ENCODE measurements at places on chromosomes 6 and 20.

DNA sequence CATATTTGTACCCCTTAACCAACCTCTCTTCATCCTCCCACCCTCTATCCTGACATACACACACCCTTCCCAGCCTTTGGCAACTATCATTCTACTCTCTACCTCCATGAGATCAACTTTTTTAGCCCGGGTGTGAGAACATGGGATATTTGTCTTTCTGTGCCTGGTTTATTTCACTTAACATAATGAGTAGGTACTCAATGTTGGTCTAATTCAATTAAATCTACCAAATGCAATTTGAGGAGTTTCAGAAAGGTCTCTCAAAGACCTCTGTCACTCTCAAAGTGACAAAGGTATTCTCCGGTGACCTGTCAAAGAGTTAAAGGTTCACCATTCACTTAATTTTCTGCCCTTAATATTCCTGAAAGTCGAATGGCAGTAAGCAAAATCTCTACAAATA is 87.7 kb downstream of the ME1 start:
- no peak for DNase-seq

GRCh38 chr6:138654715-138655634 is 118.6 kb upstream of the CCDC28A start:
- DNase-seq, result no peak

- peak; percentile 57 for DNase-seq
Measured at GRCh38 chr20:36975099-36975818, 23.8 kb upstream of the SAMHD1 start.

DNA sequence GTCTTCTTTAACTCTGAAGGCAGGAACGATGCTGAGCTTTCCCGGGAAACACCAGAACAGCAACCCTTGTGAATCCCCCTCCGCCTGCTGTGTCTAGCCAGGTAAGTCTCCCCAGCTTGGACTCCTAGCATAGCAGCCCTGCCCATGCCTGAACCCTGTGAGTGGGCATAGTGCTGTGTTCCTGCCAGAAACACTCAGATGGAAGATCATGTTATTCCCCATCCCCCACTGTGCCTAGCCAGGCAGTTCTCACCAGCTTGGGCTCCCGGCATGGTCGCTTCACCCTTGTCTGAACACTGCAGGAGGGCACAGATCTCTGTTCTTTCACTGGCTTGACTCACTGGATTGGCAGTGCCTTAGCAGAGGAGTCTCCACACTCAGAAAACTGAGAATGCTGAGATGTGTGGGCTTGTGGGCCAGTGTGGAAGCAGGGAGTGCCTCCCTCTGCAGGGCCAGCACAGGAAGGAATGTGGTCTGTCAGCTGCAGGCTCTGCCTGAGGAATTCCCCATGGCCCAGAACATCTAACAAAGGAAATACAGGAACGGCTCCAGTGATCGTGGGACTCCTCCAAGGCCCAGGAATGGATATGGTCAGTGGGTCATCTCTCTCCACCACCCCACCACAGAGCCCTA is 440.1 kb upstream of the ADGRB3 start:
- no peak for DNase-seq

DNA sequence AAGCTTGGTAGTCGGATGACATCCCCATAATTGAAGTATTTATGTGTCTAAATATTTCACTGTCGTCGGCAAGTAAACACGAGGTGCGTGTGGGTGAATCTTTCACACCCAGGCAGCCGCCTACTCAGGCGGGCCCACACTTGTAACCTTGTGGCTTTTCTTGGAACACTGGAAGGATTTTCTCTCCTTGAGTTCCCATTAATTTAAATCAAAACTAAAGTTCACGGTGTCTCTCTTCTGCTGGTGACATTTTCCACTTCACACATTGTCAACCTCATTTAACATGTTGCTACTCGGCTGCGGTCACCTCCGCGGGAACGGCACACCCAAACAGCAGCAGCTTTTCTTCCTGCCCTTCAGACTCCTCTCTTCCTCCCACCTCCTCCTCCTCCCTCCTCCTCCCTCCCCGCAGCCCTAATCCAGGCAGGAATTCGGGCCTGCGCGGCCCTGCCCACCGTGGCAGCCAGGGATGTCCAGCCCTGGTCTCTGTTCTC is 336.6 kb downstream of the QKI start:
- no peak for DNase-seq

- DNase-seq, result no peak
Measured at GRCh38 chr6:43475516-43475915, 1.9 kb upstream of the TJAP1 start.

DNA sequence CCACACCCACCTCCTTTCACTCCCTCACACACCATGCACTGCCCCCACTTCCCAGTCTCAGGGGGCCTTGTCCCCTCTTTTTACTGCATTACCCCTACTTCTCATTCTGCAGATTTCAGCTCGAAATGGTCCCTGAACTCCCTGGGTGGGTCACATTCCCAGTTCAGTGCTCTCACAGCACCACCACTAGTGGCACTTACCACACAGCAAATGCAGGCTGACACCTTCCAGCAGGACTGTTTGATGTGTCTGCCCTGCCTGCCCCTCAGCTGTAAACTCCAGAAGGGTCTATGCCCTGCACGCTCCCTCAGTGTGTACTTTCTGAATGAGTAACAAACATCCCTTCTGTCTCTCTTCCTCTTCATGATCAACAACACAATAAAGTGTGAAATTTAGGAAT is 4.0 kb downstream of the DYNLT1 start:
- DNase-seq, result no peak

DNA sequence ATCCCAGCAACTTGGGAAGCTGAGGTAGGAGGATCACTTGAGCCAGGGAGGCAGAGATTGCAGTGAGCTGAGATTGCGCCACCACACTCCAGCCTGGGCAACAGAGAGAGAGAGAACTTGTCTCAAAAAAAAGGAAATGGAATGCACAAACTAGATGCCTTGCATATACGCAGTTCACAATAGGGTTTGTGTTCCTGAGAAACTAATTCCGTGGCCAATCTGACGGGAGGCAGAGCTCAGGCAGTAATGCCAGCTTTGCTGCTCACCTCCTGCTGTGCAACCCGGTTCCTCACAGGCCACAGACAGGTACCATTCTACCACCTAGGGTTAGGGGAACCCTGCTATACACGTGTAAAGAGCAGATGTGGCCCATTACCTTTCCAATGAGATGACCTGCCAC is 1.4 kb downstream of the CDK5RAP1 start:
- DNase-seq, result no peak

DNA sequence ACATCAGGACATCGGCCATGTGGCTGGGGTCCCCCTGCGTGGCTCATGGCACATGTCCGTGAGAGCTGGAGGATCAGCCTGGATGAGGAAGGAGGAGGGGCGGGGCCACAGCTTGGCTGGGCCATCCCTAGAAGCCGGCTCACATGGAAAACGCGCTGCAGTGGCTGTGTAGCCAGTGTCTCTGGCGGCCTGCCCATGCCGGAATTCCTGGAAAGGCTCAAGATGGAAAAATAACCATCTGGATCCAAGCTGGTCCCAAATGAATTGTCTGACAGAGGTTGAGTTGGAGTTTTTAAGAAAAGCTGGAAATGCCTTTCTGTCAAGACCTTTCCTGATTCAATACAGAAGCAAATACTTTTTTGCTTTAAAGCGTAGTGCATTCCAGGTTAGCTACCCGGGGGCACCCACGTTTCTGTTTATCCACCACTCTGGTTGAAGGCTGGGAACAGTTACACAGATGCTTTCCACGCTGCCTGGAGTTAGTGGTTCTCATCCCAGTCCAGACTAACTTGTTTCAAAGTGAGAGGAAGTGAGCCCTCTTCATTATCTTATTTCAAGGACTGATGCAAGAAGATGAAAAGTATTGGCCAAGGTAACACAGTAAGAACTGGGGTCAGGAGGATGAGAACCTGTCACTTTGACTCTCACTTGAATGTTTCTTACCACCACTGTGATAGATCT is 99.0 kb downstream of the GMPR start:
- DNase-seq, result no peak

All from CD4-positive, alpha-beta T cell (primary cell).